ENCODE measurements at places on chromosomes 11 and 22. TPM values are rescaled to one million over a fixed set of nuclear protein-coding genes. Genes with fewer than 3 reads are reported as not detected.

- no peak for DNase-seq
These were observed 34.7 kb downstream of the PRR14L start for GRCh38 chr22:31715147-31715778.

- DNase-seq: no peak
These were observed 11.3 kb upstream of the AMPD3 start for GRCh38 chr11:10443721-10444235.

- no peak for DNase-seq
These were observed 747 bp downstream of the TPCN2 start for GRCh38 chr11:69049490-69049867.

GRCh38 chr11:95042906-95043305 is 6.3 kb upstream of the KDM4F start:
- DNase-seq: no peak

- DNase-seq: peak; percentile 79
These were observed 3.6 kb upstream of the TBC1D22A start for GRCh38 chr22:46758867-46759290.

- DNase-seq: peak; percentile 31
These were observed 741 bp upstream of the TALDO1 start for GRCh38 chr11:746289-747157.

GRCh38 chr11:46336563-46337180 is 10.6 kb upstream of the DGKZ start:
- DNase-seq: no peak

- no peak for DNase-seq
These were observed 73.2 kb downstream of the GRK3 start for GRCh38 chr22:25637672-25638071.

- no peak for DNase-seq
These were observed 109.8 kb upstream of the SERPIND1 start for GRCh38 chr22:20663941-20664593.

DYNC2H1 gene
- total RNA-seq: 102 TPM

MS4A7 gene
- total RNA-seq: 27.7 TPM

FOLR1 gene
- total RNA-seq: 120 TPM
